Stimulated activated CD4-positive, alpha-beta T cell treated with anti-CD3 and anti-CD28 coated beads, Interleukin-1b, Interleukin-23, amount 100 ng/mL, for 24 hours (primary cell): ENCODE measurements at places on chromosomes 3 and 15.

- DNase-seq = no peak
Observed at GRCh38 chr3:43260412-43260811, 25.9 kb upstream of the SNRK start.

DNA sequence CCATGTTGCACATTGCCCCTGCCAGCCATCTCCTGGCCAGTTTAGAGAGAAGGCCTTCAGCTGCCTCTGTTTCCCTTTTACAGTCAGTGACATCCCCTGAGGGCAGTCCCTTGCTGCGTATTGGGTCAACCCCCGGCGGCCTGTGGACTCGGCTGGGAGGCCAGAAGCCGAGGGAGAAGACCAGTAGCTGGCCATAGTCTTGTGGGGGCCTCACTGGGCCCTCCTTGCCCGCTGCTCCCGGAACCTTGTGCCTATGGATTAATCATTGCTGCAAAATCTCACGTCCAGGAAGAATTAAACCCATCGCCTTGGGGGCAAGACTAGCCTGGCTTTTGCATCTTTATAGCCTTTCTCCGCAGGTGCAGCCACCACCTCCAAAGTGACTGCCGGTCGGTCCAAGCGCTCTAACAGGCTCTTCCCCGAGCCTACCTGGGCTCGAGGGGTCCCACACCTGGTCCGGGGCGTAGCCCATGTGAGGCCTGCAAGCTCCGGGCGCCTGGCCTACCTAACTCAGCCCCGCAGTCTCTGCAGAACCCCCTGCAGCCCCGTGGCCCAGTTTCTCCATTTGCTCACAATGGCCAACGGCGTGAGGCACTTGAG, 870 bp upstream of the CHAC1 start:
- no peak for DNase-seq

DNA sequence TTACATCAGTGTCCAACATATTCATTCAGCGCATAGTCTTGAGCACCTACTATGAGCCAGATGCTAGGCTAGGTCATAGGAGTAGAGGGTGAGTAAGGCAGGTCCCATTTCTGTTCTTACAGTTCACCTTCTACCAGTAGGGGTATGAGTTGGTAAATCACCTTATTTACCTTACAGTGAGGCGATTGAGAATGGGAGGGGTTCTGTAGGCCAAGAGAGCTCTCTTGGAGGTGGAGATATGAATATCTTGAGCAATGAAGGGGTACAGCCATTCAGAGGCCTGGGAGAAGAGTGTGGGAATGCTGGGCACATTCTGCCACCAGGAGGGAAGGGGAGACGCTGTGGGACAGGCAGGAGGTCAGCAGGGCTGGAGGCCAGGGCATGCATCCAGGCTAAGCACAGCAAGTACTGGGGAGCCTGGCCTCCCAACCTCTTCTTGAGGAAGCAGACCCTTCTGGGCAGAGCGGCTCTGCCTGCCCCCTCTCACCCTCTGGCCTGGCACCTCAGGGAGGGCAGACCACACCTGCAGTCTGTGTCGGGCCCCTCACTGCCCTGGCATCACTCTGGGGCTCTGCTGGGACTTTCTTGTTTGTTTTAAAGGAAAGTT, 123.4 kb downstream of the EEFSEC start:
- DNase-seq = no peak

GRCh38 chr3:32709346-32709745, 24.4 kb downstream of the CNOT10 start:
- DNase-seq = no peak

GRCh38 chr15:70488002-70488605, 275.3 kb downstream of the UACA start:
- DNase-seq = peak; percentile 48

DNA sequence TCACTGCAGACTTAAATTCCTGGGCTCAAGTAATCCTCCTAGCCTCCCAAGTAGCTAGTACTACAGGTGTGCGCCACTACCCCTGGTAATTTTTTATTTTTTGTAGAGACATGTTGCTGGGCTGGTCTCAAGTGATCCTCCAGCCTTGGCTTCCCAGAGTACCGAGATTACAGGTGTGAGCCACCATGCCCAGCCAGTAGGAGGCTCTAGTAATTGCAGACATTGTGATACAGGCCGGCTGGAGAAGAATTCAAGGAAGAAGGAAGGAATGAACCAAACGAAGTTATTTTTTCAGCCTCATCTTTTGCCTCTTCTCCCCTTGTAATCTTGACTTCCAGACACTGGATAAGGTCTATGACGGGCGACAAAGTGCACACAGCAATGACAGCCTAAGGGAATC, 3.2 kb upstream of the PPP4R2 start:
- DNase-seq = no peak

DNA sequence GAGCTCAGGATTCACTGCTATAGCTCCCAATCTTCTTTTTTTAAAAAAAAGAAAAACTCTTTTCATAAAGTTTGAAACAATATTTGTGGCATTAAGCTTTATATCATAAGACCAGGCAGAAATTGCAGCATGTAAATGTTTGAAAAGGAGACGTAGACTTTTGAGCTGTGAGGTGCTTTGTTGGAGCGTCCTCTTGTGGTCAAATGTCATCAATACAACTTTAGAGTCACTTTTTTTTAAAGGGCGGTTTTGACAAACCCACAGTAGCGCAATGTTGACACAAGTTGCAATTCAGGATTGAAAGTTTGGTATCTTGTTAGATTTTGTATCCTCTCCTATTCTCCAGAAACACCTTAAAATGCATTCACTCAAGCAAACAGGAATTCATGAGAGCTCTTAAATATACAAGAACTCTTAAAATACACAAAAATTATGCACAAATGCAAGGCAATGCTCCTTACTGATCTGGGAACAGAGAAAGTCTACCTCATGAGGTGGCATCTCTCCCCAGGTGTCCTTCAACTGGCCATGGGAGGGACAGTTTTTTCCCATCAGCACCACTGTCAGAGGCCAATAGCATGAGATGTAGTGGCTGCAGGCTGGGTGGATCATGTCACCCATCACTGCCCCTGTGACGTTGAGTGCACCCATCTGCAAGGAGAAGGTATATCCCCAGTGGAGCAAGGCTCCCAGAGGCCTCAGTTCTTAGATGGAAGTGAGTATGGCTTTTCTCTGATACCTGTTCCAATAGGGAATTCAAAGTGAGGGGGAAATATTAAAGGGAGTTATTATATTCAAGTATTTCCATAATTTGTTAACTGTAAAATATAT, 70.7 kb downstream of the ANXA2 start:
- DNase-seq = peak; percentile 7

DNA sequence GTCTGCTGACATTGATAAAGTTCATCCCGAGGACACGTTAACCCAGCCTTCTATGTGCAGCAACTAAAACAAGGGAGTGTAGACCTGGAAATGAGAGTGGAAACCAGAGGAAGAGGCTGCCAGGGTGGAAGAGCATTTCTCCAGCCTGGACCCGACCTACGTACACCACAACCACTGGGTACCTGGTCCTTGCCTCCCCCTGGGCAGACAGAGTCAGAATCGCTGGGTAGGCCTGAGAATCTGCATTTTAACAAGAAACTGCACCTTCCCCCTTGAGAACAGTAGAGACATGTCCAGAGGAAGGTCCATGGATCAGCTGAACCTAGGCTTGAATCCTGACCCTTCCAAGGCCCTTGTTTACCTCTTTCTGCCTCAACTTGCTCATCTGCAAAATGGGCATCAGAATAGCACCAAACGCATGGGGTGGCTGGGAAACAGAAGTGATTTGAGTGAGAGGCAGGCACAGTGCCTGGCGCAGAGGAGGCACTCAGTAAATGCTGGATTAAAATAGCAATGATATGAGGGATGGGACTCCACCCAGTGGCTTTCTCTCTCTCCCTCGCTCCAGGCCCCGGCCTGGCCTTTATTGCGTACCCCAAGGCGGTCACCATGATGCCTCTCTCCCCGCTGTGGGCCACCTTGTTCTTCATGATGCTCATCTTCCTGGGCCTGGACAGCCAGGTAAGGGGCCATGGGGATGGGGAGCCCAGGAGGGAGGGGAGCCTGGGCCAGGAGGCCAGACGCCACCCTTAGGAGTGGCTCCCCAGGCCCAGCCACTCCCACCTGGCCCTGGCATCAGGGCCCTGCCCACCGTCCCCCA, 66.9 kb upstream of the SLC6A1 start:
- no peak for DNase-seq

GRCh38 chr3:197692641-197693040, 44.1 kb downstream of the RUBCN start:
- no peak for DNase-seq

GRCh38 chr15:25736461-25736860, 126.7 kb downstream of the ATP10A start:
- no peak for DNase-seq

GRCh38 chr15:52350423-52350822, 54.8 kb upstream of the MYO5C start:
- DNase-seq = no peak

- no peak for DNase-seq
Observed at GRCh38 chr3:126131881-126132750, 48.2 kb upstream of the SLC41A3 start.

- no peak for DNase-seq
Observed at GRCh38 chr3:118511402-118511801, 523.2 kb downstream of the IGSF11 start.

GRCh38 chr15:31801152-31801551, 229.2 kb upstream of the CHRNA7 start:
- DNase-seq = no peak

GRCh38 chr3:191269289-191270085, 59.7 kb upstream of the CCDC50 start:
- no peak for DNase-seq

DNA sequence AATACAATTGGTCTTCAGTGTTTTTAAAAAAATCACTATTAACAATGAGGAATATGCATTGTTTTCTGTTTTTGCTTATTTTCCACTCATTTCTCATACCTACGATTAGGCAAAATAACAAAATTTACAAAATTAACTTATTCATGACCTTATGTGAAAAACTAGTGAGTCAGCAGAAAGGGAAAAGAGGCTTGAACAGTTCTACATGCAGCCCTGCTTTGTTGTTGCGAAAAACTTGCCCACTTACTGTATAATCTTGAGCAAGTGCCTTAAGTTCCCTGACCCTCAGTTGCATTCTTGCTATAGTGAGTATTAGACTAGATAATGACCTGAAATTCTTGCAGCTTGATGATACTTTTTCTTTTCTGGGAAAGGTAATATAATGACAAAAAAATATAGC, 551.1 kb upstream of the BCHE start:
- no peak for DNase-seq

- no peak for DNase-seq
Observed at GRCh38 chr3:157204431-157204830, 44.5 kb upstream of the CCNL1 start.

DNA sequence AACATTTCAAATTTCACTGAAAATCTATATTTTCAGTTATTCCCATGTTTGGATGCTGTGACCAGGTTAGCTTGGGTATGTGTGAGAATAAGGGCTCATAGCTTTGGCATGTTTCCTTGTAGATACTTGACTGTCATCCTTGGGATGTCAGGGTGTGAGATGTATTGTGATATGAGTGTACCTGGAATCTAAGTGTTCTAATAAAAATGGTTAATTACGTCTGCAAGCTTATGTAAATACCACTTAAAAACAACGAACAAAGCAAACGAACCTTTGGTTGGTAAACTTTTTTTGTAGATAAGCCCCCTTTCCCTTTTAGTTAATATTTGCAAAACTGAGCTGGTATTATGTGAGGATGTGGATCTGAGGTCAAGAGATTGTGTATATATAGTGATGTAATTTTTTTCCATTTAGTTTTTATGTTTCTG, 63.5 kb downstream of the FNDC3B start:
- DNase-seq = no peak

DNA sequence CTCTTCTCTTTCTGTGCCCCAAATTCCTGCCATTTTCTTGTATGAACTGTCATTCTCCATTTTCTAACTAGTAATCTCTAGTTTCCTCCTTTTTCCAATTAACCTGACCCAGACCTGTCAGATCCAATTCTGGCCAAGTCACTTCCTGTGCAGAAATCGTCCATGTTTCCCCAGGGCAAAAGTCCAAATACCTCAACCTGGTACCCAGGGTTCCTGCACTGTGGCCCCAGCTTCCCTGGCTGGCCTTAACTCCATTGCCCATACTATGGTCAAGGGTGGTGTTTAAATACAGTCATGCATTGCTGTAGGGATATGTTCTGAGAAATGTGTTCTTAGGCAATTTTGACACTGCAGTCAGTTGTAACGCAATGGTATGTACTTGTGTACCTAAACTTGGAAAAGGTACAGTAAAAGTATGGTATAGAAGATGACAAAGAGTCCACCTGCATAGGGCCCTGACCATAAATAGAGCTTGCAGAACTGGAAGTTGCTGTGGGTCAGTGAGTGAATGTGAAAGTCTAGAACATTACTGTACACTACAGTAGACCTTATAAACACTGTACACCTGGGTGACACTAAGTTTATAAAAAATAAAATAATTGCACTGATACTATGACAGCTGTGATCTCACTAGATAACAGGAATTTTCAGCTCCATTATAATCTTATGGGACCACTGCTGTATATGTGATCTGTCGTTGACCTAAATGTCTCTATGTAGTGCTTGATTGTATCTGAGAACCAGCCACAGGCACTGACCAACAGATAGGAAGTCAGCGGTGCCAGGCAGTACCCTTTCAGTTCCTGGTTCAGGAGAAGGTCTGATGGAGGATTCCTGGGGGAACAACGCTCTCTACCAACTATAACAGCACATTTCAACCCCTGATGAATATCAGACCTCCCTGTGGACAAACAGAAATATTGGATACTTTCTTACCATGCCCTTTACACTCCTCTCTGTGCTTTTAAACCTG, 336.1 kb upstream of the PROK2 start:
- DNase-seq = no peak

DNA sequence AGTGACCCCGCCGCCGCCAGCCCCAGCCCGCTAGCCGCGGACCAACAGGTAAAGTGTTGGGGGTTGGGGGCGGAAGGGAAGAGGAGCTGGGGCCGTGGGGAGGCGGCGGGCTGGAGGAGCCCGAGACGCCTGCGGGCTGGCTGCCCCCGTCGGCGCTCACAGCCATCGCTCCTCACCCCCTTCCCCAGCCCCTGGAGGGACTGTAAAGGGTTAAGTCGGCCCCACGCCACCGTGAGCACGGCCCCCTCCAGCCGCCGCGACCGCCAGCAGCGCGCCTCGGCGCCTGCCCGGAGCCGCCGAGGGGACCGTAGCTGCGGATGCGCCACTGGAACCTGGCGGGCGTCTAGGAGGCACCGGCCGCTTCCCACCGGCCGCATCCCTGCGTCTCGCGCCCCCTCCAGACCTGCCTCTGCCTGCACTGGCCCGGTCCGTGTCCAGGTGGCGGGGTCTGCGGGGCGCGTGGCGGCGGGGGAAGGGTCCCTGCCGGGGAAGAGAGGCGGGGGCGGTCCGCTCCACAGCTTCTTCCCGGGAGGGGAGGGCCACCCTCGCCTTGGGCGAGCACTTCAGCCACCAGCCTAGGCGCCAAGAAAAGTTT, 522 bp downstream of the MED12L start:
- no peak for DNase-seq

DNA sequence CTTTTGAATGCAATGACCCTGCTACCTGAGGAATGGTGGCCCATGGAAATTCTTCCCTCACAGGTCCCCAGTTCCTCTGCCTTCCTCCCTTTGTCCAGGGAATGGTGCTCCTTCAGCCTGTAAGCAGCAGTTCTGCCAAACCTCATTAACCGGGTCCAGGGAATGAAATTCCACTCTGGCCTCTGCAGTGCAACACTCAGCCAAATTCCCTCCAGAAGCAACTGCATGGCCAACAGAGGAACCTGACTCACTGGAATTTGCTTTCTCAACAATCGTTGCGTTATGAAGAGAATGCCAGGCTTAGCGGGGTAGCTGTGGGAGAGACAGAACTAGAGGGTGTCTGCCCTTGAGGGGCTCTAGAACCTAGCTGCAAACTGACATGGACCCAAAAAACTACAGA, 449.4 kb upstream of the PROK2 start:
- DNase-seq = no peak

- DNase-seq = no peak
Observed at GRCh38 chr15:81410318-81410753, 36.3 kb upstream of the TMC3 start.
